IPS DF 6.9 (cell line): ENCODE measurements at places on chromosomes 2 and 18.

DNA sequence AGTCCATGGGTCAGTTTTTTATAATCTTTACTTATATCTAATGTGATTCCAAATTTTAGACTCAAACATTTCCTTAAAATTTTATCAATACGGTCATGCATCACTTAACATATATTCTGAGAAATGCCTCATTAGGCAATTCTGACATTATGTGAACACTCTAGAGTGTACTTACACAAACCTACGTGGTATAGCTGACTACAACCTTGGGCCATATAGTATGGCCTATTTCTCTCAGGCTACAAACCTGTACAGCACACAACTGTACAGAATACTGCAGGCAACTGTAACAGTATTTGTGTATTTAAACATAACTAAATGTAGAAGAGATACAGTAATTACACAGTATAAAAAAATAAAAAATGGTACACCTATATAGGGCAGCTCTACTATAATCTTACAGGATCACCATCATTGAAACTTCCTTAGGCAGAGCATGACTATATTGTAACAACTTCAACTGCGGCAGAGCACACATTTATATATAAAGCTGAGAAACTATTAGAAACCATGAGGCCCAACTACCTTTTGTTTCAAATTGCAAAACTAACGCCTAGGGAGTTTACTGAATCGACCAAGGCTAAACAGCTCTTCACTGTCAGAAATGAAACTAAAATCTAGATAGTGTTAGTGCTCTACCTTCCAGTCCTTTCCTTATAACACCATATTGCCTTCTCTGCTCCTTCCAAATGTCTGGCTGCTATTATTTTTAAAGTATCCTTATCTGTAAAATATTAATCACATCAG lies 6.9 kb downstream of the YES1 start:
- no peak for DNase-seq

GRCh38 chr2:172672114-172672513 lies 63.5 kb upstream of the RAPGEF4 start:
- no peak for DNase-seq

- DNase-seq: no peak
Measured at GRCh38 chr2:25421289-25421688, 79.6 kb upstream of the DNMT3A start.

DNA sequence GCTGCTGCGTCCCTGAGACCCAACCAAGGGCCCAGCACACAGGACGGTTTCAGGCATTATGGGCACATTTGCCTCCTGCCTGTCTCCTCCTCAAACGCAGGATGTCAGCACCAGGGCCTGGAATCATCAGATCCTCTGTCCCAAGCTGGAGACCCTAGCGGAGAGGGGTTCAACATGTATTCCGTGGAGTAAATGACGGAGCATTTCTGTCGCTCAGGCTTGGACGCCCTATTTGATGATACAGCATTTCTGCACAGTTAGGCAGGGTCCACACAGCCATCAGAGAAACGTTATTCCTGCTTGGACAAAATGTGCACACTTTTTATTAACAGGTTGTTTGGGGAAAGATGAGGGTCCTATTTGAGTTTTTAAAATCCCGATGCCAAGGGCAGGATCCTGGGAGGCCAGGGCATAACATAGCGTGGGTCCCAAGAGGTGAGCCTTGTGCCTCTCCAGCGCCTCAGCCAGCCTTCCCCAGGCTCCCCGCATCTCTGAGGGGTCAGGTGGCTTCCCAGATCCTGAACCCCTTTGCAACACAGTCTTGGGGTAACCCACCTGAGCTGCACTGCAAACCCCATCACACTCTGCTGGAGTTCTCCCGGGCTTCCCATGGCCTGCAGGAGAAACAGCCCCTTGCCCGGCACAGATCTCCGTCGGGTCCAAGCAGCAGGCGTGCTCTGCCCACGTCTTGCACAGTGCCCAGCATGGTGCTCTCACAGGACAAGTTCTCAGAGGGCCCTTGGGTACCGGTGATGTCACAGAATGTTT lies 319.7 kb upstream of the MYT1L start:
- DNase-seq: no peak

DNA sequence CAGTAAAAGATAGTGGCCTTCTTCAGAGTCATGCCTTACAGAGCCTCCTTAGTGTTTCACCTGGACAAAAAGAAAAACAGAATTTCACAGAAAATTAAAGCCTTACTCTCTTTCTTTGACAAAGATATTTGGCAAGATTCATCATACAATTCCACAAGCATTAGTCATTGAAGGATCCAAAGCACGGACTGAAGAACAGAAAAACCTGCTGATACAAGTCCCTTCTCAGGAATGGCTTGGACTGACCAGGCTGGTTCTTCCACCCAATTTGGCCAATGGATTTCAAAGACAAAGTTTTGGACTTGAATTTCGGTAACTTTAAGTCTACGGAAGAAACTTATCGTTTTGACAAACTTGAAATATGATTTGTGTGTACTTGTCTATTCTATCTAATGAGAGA lies 39.1 kb upstream of the GALNT3 start:
- no peak for DNase-seq

DNA sequence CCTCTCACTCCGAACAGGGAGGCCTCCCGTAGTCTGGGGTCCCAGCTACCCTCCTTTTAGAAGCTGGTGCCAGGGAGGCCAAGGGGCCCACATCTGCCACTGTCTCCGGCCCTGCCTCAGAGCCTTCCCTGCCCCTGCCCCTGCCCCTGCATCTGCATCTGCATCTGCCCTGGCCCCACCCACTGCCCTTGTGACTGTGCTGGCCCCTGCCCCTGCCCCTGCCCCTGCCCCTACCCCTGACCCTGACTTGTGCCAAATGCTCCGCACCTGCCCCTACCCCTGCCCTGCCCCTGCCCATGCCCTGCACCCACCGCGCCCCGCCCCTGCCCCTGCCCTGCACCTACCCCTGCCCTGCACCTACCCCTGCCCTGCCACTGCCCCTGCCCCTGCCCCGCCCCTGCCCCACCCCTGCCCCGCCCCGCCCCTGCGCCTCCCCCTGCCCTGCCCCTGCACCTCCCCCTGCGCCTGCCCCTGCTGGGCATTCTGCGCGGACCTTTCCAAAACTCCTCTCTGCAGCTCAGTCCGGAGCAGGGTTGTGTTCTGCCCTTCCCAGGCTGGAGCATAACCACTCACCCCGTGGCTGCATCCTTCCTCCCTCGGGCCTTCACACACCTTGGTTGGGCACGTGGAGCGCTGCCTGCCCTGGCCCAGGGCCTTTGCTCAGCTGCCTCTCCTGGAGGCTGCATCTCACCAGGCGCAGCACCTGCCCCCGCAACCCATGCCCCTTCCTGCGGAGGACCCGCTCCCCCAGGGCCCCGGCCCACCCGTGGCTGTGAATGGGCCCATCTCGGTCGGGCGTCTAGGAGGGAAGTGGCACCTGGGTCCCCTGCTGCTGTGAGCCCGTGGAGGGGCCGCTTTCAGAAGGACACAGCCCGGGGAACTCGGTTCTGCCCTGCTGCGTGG lies 5.4 kb downstream of the SNTG2 start:
- no peak for DNase-seq

- no peak for DNase-seq
Measured at GRCh38 chr2:145207884-145208283, 688.0 kb upstream of the ZEB2 start.

DNA sequence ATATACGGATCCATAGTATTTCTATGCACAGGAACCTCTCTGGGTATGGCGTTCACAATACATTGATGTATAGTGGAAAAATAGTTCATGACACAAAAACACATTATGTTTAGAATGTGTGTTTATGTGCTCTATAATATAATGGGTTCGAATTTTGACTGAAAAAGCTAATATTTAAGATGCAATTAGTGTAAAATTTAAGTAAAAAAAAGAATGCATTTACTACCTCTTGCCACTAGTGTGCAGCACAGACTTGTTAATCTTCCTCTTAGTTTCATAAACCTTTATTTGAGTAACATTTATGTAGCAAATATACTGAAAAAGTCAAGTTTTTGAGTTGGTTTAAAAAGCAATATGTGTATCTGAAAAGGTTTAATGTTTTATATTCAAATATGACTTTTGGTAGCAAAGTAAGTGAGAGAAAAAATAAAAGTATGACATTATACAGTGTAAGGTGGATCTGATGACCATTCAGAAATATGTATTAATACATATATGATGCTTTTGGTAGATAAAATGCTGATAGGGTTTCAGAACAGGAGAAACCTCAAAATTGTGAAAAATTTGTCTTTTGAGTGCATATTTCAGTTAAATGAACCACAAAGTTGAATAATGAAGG lies 49.4 kb downstream of the CCDC102B start:
- no peak for DNase-seq

- DNase-seq: no peak
Measured at GRCh38 chr2:40208463-40208862, 243.4 kb downstream of the SLC8A1 start.

DNA sequence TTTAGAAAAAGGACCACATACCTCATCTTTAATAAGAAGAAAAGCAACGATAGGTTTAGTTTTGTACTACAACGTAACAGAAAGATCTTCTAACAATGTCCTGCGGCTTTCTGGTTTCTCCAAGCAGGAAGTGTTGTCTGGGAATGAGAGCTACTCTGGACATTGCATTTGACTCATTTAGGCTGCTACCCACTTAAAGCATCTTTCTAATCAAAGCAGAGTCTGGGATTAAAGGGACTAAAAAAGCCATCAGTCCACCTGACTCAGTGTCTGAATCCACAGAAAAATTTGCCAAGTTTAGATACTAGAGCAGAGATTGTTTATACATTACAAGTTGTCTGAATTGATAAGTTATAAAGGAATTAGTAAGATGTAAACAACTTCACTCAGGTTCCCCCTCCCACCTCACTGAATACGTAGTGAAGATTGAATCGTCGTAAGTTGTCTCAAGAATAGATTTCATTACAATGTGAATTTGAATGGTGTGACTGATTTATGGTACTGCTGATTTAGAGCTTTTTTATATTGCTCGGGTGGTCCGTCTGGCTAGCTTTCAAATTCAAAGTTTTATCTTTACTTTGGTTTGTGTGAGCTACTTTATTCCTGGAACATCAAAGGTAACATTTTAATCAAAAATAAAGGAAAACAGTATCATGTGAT lies 70.2 kb upstream of the SMIM21 start:
- no peak for DNase-seq

- no peak for DNase-seq
Measured at GRCh38 chr2:15182275-15182674, 378.9 kb downstream of the NBAS start.

GRCh38 chr2:64331114-64331645 lies 122.8 kb upstream of the LGALSL start:
- no peak for DNase-seq

DNA sequence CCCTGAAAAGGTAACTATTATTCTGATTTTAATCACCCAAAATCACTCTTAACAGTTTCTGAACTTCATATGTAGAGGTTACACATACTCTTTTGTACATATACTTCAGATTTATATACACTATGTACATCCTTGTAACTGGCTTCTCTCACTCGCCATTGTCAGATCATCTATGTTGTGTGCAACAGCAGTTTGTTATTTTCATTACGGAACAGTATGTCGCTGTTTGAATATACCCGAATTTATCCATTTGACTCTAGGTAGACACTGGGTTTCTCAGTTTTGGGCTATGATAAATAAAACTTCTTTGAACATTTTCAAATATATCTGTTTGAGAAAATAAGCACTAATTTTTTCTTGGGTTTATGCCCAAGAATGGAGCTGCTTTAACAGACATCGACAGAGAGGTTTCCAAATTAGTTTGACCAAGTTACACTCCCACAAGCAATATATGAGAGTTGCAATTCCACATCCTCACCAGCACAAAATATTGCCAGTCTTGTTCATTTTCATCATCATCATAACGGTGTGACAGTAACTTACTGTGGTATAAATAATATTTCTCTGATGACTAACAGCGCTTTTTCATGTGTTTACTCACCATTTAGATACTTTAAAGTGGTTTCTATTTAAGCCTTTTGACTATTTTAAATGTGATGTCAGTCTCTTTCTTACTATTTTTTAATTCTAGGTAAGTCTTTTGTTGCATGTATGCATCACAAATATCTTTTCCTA lies 80.9 kb downstream of the SMC6 start:
- no peak for DNase-seq

GRCh38 chr18:2396162-2396505 lies 175.2 kb downstream of the METTL4 start:
- no peak for DNase-seq

DNA sequence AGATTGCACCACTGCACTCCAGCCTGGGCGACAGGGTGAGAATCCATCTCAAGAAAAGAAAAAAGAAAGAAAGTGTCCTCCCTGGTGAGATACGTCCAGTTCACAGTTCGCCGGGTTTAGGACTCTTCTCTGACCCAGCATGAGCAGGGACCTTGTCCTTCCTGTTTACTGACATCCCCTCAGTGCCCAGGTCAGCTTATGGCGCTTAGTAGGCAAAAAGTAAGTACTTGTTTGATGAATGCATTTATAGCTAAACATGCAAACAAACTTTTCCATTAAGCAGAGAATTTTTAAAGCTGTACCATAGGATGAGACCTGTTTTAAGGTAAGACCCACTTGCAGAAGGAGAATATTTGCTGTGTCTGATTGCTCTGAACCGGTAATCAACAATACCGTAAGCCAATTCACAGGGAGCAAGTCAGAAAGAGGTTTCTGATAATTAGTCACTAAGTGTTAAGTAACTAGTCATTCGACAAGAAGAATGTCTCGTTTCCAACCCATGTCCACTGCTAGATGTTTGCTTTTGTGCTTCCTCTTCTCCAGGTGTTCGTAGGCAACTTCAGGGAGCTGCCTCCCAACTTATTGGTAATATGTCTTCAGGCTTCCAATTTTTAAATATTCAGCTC lies 40.0 kb downstream of the MOGAT1 start:
- DNase-seq: no peak

DNA sequence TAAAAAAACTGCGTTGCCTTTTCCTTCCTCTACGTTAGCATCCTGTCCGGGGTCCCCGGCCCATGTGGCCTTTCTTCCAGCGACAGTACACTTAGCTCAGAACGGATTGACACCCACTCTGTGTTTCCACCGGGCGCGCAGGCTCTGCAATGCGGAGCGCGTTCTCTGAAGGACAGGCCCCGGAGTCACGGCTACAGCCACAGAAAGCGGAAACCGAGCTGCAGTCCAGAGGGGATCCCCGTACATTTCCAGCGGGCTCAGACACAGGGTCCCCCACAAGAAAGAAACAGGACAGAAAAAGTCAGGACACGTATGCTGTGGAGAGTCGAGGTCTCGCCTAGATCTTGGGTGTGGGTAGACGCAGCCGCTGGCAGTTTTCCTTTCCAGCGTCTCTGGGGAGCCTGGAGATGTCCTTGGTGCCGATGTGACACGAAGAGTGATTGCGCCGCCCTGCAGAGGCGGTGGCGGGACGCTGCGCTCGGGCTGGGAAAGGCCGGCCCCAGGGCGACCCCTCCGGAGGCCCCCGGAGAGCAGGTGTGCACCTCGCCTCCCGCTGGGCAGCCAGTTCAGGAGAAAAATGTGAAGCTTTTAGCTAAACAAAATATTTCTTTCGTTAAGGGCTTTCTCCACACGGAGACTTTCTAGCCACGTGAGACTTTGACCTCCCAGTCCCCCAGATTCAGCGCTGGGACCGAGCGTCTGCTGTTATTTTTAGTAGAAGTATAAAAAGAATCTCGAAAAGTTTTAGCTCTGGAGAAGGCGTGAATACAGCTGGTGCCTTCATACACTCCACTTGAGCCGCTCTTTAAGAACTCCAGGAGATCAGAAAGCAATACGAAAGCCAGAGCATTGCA lies 1.3 kb upstream of the ACKR3 start:
- no peak for DNase-seq
